ENCODE measurements at places on chromosomes 1 and 21.

- DNase-seq = no peak
These were observed 193.2 kb downstream of the FMN2 start for GRCh38 chr1:240284656-240285414.

- no peak for DNase-seq
These were observed 344.5 kb downstream of the PDE4B start for GRCh38 chr1:66137235-66137634.

DNA sequence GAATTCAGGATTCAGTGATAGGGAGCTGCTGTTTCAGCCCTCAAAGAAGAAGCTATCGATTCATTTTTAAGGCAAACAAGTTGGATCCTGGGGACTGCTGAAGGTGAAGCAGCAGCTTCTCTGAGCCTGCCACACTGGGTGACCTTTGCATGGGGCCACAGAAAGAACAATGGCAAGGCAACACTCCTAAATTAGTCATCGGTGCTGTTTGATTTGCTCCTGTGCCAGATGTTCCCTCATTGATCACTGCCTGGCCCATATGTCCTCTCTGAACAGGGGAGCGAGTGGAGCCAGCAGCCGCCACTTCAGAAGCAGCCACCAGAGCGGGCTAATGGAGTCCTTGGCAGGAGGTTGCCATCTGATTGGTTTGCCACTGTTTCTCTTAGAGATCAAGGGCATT is 391.5 kb downstream of the NTNG1 start:
- DNase-seq = peak; percentile 14

DNA sequence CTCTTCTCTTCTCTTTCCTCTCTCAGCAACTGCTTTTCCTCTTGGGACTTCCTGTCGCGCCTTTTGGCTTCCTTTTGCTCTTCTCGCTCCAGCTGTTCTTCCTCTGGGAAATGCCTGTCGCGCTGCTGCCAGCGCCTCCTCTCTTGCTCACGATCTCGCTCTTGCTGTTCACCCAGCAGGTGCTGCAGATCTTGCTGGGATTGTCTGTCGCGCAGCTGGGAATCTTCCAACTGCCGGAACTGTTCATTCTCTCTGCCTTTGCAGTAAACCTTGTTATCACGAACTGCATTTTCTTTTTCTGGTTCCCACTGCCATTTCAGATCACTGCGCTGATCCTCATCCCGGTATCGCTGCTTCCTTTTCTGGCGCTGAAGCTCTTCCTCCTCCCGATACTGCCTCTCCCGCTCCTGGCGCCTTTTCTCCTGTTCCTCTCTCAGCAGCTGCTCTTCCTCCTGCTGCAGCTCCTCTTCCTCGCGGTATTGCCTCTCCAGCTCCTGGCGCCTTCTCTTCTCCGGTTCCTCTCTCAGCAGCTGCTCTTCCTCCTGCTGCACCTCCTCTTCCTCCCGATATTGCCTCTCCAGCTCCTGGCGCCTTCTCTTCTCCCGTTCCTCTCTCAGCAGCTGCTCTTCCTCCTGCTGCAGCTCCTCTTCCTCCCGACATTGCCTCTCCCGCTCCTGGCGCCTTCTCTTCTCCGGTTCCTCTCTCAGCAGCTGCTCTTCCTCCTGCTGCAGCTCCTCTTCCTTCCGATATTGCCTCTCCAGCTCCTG is 5.8 kb downstream of the TCHH start:
- DNase-seq = no peak

DNA sequence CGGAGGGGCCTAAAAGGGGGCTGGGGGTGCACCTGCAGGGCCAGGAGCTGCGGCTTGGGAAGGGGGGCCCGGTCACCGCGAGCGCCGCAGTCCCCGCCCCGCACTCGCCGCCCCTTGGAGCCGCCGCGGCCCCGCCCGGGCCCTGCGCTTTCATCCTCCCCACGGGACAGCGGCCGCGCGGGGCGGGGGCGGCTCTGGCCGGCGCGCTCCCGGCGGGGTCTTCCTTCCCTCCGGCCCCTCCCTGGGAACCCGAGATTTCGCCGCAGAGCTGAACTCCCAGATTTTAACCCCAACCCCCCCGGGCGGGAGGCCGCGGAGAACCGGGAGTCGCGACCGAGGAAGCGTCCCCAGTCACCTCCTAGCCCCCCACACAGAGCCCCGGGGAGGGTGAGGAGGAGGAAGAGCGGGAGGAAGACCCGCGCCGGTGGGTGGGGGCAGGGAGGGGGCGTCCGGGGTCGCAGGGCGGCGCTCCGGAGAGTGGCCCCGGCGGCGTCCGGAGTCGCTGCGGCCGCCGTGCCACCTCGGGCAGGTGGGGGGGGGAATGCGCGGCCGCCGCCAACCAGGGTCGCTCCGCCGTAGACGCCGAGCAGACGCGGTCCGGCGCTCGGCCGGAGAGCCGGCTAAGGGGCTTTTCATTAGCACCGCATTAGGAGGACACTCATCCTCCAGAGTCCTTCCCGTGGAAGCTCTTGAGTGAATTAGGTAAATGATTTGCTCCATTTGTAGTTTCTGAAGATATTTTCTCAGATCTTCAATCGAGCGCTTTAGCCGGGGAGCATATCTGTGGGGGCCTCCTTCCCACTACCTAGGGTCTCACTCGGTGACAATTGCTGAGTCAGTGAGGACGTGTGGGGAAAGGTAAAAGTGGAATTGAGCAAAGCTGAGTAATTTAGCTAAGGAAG is 31.6 kb upstream of the NFIA start:
- no peak for DNase-seq

DNA sequence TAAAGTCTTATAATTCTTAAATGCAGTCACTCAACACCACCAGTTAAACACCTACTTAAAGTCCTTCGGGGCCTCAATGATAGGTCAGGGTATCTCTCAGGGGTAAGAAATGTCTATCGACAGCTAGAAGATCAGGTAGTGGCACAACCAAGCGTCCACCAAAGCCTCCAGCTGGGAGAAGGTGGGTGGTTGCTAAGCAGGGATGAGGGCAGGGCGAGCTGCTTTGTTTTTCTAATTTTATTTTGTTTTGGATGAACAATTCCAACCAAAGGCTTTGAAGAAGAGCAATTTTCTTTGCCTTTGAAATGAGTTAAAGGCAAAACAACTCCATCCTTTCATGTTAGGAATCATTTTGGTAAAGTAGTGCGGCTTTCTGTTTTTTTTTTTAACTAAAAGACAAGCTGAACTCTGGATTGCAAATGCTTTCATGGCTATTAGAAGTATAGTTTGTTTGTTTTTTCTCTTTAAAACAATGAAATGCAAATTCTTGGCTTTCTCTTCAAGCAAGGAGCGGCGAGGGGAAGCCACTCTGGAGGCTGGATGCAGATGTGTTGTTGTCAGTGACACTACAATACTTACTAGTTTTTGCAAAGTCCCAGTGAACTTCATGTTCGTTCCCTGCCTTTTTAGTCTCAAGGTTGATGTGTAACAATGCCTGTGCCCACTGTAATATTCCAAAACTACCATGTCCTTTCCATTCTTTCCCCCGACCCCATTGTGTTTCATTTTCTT is 106.0 kb downstream of the MRPS6 start:
- DNase-seq = no peak

- DNase-seq = no peak
These were observed 165.8 kb downstream of the NFIA start for GRCh38 chr1:61247881-61248752.

- DNase-seq = no peak
These were observed 3.4 kb upstream of the TMEM222 start for GRCh38 chr1:27318596-27318995.

DNA sequence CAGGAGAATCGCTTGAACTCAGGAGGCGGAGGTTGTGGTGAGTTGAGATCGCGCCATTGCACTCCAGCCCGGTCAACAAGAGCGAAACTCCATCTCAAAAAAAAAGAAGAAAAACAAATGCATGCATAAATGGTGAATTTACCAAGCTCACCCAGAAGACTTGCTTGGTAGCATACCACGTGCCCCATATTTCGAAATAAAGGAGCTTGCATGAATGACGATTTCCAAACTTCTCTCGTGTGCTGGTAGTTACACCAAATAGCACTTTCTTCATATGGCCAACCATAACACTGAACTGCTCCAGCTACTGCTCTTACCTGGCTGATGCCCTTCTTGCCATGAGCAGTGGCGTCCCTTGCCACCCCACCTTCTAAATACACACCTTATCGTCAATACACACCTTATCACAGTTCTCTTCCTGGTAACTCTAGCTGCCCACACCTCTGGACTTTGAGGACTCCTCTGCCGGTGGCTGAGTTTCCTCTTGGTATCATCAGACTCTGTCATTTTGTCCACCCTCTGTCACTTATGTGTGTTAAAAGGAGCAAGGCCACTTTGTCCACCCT is 2.8 kb downstream of the DOP1B start:
- no peak for DNase-seq

DNA sequence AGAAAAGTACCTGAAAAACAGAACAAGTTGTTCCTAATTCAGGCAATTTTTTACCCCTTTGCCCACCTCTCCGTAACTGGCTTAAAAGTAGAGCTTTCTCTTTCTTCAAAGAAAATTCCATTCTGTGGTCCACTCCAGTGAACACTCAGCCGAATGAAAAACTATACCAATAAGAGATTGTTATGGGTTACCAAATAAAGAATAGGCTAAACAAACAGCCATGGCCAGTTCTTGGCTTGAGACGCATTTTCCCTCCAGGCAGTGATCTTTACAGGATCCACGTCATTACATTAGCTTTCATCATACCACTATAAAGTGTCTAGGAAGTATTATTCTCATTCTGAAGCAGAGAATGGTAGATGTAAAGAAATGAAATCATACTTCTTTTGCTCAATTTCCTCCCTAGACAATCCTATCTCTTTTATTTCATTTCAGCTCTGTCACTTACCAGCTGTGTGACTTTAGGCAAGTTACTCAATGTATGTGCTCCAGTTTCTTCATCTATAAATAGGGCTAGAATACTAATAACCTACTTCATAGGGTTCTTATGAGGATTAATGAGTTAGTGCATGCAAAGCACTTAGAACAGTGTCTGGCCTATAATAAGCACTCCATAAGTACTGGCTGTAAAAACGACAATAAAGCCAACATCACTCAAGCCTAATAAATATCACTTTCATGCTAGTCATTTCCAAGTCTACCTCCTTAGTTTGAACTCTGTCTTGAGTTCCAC is 26.5 kb upstream of the TRIM45 start:
- no peak for DNase-seq

DNA sequence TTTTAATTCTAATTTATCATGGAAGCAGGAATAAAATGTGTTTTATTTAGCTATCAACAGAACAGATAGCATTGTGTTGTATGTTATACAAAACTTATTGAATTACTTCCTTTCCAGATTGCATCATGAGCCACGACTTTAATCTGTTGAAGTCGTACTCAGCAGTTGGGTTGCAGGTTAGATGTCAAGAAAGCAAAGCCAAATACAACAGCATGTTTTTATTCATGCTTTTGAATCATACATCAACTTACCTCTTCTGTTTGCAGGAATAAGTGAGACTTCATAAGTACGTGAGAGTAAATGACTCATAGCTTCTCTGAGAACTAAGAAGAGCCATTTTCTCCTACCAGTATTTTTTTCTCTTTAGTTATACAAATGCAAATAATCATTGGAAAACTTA is 110.8 kb upstream of the ADGRL4 start:
- DNase-seq = no peak

- DNase-seq = no peak
These were observed 13.4 kb downstream of the CLEC20A start for GRCh38 chr1:178483251-178483957.

DNA sequence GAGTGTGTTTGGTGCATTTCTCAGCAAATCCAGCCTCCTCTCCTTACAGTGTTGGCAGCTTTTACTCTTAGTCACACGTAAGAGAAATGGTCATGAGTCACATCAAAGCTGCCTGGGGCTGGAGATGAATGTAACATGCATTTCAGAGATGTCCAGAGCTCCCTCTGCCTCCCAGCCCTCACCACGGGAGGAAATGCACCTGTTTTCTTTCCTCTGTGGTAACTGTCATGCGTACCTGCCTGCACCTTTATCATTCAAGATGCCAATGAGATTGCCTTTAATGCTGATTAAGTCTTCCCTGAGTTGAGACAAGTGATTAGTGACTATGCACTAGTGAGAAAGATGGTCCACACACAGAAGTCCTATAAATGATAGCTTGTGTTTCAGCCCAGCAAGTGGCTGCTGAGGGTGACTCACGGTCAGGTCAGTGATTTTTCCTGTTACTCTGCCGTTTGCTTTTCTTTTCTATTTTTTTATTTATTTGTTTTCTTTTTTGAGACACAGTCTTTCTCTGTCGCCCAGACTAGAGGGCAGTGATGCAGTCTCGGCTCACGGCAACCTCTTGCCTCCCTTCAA is 277.3 kb upstream of the FMN2 start:
- peak; percentile 80 for DNase-seq

DNA sequence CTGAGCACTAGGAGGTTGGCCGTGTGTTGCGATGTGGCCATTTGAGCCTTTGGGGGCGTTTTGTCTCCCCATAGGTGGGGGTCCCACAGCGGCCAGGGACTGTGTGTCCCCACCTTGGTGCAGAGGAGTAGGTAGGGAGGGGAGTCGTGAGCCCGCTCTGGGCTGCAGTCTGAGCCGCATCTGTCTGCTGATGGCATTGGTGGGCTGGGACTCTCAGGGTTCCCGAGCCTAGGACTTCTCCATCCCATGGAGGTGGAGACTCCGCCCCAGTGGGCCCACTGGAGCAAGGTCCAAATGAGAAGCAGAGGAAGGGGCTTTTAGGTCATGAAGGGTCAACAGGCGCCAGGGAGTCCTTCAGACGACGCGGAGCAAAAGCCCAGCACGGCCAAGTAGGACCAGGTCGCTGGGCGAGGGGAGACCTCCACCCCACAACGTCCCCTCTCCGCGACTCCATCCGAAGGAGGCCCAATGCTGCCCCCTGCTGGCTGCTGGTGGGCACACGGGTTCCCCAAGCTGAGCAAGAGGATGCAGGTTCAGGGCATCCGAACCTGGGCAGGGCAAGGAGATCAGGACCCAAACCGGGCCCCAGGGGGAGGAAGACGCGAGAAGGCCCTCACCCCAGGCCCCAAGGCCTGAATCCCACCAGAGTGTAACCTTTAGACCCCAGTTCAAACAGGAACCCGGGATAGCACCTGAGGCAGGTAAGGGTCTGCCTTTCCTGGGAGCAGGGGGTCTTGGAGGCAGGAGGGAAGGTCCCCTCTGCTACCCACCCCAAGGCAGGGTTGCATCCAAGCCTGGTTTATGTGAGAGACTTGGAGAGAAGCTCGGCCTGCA is 14.9 kb downstream of the TTC34 start:
- peak; percentile 10 for DNase-seq

- DNase-seq = no peak
These were observed 145.7 kb downstream of the ZNF644 start for GRCh38 chr1:90876101-90876500.

DNA sequence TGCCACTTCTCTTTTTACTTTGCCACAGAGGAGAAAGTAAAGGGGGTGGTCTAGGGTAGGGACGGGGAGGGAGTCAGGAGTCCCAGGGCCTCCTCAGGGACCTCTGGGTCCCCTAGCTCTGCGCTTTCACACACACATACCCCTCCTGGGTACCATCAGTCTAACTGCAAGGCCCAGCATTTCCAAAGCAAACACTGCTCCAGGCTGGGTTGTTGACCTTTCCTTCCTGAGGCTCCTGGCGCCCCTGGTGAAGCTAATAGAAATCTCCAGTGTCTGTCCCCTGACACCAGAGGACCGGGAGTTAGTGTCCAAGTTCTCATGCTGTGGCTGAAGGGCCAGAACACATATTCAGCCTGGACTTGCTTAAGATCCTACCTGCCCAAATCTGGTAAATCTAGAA is 3.9 kb downstream of the TMEM63A start:
- no peak for DNase-seq

All from kidney capillary endothelial cell (primary cell).